CD8-positive, alpha-beta memory T cell (primary cell): ENCODE measurements at places on chromosomes 11 and 22. TPM values are rescaled to one million over a fixed set of nuclear protein-coding genes. Genes with fewer than 3 reads are reported as not detected.
A peak's percentile ranks its signal among the peaks of the same experiment; 100 is the strongest.

DNA sequence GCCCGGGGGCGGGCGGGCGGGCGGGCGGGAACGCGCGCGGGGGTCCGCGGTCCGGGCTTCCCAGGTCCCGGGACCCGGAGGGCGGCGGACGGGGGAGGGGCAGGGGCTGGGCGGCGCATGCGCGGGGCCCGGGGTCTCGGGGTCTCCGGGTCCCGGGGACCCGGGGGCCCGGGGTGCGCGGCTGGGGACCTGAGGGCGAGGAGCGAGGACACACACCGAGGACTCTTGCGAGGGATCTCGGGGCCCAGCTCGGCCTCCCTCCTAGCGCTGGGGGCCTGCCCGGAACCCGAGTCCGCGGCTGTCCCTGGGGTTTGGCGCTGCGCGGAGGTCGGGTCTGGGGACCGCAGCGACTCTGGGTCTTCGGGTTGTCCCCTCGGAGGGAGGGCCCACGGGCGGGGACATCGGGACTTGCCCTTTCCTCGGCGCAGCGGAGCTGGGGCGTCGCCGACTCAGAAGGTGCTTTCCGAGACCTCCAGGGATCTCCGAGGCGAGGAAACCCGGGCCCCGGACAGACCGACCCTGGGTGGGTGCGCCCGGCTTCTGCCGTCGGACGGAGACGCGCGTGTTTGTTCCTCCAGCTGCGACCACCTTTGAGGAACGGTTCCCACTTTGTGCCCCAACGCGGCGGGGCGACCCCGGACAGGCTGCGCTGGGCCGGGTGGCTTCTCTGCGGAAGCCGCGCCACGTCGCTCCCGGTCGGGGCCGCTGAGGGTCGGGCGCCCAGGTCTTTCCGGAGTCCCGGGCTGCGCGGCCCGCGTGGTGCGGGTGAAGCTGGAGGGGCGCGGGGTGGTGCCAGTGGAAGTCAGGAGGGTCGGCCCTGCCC lies 540 bp downstream of the PPARA start:
- H3K27ac ChIP-seq: peak overlapping the region; percentile 43
- H3K4me1 ChIP-seq: peaks cover 18% of the 10 kb centered on the region
- peak overlapping the region; percentile 55 for H3K4me3 ChIP-seq
- DNase-seq: peak; percentile 46
- H3K36me3 ChIP-seq: peaks cover under 1% of the 10 kb centered on the region

DNA sequence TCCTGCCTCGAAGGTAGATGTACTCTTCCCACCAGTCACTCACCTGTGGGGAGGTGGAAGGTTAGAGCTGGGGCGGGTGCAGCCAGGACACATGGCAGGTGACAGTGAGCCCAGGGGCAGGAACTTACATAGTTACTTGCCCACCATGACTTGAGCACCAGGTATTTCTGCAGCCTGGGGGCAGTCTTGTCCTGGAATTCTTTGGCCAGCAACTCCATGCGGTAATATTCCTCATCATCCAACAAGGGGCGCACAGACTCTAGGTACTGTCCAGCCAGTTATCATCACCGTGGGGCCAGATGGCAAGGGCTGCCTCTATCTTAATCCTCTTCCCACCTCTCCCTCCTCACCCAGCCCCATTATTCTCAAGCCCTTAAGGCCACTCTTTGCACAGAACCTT lies 2.2 kb downstream of the CPT1B start:
- H3K4me1 ChIP-seq: peaks cover 2% of the 10 kb centered on the region
- no peak overlapping the region for H3K4me3 ChIP-seq
- H3K27ac ChIP-seq: no peak overlapping the region
- H3K27me3 ChIP-seq: no peaks in the 10 kb centered on the region

DNA sequence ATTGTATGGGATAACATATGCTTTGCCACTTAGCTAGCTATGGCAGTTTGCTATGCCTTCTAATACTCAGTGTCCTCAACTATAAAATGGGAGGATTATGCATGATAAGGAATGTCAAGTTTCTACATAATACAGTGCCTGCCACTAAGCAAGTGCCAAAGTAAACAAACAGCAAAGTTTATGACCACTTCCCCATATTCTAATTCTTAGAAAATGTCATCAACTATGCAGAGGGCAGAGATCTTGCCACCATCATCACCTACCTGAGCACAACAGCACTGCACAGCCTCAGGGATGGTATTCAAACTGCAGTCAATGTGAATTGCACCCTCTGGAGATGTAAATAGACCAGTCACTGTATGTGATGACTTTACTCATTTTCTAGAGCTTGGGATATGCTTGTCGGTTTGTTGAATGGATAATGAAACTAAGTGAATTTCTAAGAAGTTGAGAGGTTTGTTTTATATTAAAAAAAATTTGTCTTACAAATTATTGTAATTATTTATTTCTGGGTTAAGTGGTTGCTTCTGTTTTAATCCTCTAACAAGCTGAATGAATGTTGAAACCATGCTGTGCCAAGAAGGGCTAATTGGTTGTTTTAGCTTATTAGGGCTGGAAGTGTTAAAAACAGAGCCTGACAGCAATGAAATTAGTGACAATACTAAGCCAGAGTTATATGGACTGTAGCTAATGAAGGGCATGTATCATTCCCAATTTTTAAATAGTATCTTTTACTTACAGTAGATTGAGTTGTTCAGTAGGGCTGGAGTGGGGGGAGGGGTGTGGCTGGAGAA lies 398.4 kb downstream of the CNTN5 start:
- H3K36me3 ChIP-seq: no peaks in the 10 kb centered on the region
- no peak overlapping the region for H3K27ac ChIP-seq
- H3K27me3 ChIP-seq: no peaks in the 10 kb centered on the region
- H3K4me3 ChIP-seq: no peak overlapping the region
- H3K4me1 ChIP-seq: no peaks in the 10 kb centered on the region

DNA sequence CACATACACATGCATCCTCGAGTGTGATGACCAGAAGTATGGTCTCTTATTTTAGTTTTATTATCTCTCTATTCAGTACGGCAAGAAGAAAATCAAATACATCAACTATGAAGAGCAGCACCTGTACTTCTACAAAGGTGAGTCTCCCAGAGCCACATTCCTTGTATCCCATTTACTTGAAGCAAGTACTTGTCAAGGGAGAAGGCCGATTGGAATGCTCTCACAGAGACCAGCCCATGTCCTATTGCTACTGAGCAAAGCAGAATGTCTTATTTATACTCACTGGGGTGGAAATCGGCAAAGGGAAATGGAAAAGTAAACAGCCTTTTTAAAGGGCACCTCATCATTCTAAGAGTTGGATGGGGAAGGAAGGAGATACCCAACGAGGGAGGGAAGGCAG lies 72.6 kb upstream of the OR5AK2 start:
- no peaks in the 10 kb centered on the region for H3K4me1 ChIP-seq
- no peak overlapping the region for H3K27ac ChIP-seq
- H3K36me3 ChIP-seq: no peaks in the 10 kb centered on the region
- no peaks in the 10 kb centered on the region for H3K27me3 ChIP-seq
- H3K4me3 ChIP-seq: no peak overlapping the region

- peaks cover 4% of the 10 kb centered on the region for H3K4me1 ChIP-seq
- no peak for DNase-seq
- no peaks in the 10 kb centered on the region for H3K27me3 ChIP-seq
- H3K36me3 ChIP-seq: no peaks in the 10 kb centered on the region
- no peak overlapping the region for H3K27ac ChIP-seq
- no peak overlapping the region for H3K4me3 ChIP-seq
These were observed 47.5 kb upstream of the GRAMD1B start for GRCh38 chr11:123382555-123383074.

GRCh38 chr11:14499178-14499559 lies 442 bp downstream of the COPB1 start:
- peak overlapping the region; percentile 81 for H3K27ac ChIP-seq
- peaks cover 17% of the 10 kb centered on the region for H3K36me3 ChIP-seq
- DNase-seq: no peak
- H3K27me3 ChIP-seq: no peaks in the 10 kb centered on the region
- peaks cover 21% of the 10 kb centered on the region for H3K4me1 ChIP-seq

DNA sequence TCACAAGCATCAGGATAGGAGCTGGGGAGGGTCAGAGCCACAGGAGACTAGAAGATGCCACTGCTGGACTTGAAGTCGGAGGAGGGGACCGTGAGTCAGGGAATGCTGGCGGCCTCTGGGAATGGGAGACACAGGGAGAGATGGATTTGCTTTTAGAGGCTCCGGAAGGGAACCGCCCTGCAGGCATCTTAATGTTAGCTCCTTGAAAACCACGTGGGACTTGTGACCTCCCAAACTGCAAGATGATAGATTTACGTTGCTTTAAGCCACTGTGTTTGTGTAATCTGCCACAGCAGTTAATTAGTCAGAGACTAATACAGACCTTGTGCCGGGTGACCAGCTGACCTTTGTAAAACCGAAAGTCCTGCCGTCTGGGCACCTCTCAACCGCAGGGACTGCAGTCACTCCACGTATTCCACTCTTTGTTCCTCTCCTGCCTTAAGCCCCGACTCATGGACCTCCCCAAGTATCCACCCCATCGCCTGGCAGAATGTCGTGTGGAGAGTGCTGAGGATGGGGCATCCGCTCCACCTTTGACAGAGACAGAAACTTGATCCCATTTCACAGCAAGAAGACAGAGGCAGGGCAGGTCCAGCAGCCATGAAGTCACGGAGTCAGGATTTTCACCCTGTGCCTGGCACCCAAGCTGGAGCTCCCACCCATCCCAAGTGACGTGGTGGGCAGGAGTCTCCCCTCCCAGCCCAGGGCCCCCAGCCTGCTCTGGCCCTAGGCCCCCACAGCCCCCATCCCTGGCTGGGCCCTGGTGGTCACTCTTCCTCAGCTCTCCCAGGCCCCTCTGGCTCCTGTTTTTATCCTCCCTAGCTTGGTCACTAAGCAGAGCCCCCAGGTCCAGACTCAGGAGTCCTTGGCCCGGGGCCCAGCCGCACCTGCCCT lies 19.4 kb upstream of the CTSD start:
- no peak overlapping the region for H3K4me3 ChIP-seq
- no peak overlapping the region for H3K27ac ChIP-seq
- H3K36me3 ChIP-seq: no peaks in the 10 kb centered on the region
- no peak for DNase-seq

DNA sequence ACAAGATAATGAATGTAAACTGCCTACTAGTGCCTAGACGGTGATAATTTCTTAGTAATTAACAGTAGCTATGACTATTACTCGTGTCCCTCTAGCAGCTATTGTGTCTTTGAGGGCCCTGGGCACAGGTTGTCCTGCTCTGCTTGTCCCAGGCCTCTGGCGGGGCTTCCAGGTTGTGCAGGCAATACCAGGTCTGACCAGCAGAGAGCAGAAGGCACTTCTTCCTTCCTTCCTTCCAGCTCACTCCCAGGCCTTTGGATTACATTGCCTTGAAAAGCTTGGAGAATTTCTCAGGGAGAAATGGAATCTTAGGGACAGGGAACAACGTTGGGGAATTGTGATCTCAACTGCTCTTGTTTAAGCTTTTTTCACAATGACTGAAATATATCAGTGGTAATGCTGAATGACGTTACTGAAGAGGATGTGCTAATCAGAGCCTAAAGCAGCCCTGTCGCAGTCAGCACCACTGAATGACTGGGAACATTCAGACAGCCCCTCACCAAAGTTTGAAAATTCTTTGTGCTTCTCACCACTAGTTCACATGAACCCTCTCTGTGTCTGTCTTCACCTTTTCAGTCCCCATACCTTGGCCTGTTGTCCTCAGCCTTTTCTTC lies 8.4 kb upstream of the CCKBR start:
- H3K36me3 ChIP-seq: no peaks in the 10 kb centered on the region
- no peaks in the 10 kb centered on the region for H3K4me1 ChIP-seq
- H3K4me3 ChIP-seq: no peak overlapping the region
- no peaks in the 10 kb centered on the region for H3K27me3 ChIP-seq
- H3K27ac ChIP-seq: no peak overlapping the region

Gene PGA5
- not detected for total RNA-seq

Gene BID
- total RNA-seq: 14.1 TPM

DNA sequence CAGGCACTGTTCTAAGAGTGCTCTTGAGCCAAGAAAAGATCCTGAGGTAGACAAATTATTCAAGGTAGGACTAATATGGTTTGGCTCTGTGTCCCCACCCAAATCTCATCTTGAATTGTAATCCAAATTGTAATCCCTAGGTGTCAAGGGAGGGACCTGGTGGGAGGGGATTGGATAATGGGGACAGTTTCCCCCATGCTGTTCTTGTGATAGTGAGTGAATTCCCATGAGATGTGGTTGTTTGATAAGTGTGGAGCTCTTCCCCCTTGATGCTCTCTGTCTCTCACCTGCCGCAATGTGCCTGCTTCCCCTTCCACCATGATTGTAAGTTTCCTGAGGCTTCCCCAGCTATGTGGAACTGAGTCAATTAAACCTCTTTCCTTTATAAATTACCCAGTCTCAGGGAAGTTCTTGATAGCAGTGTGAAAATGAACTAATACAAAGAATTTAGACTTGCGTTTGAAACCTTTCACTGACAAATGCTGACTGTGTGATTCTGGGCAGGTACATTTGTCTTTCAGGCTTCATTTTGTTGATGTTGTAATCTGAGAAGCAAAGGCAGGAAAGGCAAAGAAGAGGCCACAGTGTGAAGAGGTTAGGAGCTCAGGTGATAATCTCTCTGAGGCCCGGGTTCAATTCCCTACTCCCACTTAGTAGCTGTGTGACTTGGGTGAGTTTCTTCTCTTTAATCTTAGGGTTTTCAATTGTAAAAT lies 115.8 kb upstream of the PAX6 start:
- H3K4me1 ChIP-seq: no peaks in the 10 kb centered on the region
- no peak overlapping the region for H3K4me3 ChIP-seq
- no peaks in the 10 kb centered on the region for H3K27me3 ChIP-seq
- H3K27ac ChIP-seq: no peak overlapping the region
- no peak for DNase-seq
- no peaks in the 10 kb centered on the region for H3K36me3 ChIP-seq

DNA sequence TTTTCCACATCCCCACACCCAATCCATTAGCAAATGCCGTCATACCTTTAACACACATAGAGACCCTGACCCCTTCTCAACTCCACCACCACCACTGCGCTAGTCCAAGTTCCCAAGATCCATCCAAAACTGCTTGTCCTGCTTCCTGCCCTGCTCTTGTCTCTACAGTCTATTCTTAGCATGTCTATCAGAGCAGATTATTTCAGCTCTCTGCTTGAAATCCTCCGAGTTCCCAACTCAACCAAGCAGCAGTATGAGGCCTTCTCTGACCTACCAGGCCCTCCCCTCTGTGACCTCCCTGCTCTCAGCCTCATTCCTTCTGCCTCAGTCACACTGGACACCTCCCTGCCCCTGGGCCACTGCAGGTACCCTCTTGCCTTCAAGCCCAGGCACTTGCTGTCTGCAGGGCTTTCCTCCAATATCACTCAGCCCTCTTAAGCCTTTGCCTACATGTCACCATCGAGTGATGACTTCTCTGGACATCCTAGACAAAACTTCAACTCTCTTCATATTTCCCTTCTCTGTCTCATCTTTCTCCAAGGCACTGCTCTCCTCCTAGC lies 134.6 kb downstream of the SPATA19 start:
- no peak for DNase-seq
- no peaks in the 10 kb centered on the region for H3K27me3 ChIP-seq
- no peak overlapping the region for H3K4me3 ChIP-seq
- no peak overlapping the region for H3K27ac ChIP-seq
- H3K36me3 ChIP-seq: no peaks in the 10 kb centered on the region

DNA sequence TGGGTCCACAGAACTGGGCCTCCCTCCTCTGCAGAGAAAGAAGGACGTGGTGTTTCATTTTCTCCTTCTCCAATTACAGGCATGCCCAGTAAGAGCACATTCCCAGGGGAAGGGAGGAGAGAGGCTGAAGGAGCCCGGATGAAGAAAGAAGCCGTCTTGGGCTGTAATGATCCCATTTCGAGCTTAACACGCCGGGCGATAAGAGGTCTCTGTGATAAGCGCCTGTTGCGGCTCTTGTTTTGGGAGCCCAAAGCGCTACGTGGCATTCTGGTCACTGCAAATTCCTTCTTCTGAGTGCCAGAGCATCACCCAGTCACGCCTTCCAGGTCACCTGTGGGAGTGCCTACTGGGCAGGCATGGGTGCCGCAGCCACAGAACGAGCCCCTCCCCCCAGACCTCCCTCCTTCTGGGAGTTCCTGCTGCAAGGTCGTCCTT lies 57.5 kb downstream of the ANO1 start:
- no peaks in the 10 kb centered on the region for H3K36me3 ChIP-seq
- no peak for DNase-seq
- no peaks in the 10 kb centered on the region for H3K27me3 ChIP-seq
- H3K4me3 ChIP-seq: no peak overlapping the region
